ENCODE measurements at places on chromosomes 3 and 15.
A peak's percentile ranks its signal among the peaks of the same experiment; 100 is the strongest.

DNA sequence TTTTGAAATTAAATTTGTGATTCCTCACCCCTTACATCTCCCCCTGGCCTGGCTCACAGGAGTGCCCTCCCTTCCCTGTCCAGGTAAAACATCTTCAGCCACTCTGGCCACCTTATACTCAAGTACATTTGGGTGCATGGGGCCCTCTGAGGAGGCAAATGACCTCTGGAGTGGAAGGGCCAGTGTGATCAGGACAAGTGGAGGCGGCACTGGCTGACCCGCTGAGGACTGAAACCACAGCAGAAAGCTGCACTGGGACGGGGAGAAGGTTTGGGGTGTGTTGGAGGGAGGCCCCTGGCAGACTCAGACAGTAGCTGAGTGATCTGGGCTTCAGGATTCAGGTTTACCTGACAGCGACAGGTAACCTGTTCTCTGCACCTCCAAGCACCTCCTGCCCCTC lies 24.2 kb downstream of the HES1 start:
- DNase-seq, result no peak

DNA sequence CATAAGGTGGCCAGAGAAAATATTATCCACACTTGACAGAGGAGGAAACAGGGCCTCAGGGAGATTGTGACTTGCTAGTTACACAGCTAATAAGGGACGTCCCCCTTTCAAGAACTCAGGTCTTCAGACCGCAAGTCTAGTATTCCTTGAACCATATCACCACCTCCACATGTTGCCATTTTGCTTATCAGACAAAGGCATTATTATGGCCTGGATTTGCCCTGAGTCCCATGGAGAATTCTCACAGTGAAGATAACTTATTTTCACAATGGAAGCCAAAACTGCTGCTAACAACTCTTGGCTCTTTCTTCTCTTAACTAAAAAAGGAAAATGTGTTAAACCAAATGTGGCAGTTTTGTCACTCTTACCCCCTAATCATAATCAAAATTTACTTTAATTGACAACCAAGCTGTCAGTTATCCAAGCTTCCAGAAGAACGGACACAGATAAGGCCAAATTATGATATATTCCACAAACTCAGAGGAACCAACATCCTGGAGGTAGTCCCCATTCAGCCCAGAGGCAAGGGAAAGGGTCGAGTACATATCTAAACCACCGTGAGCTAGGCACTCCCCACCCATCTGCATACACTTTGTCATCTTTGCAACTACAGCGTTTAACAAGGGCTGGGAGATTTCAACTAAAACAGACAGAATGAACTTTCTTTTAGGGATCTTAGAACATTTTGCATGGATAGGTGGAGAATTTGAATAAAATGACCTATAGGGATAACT lies 63.6 kb upstream of the THBS1 start:
- DNase-seq, result no peak

- DNase-seq, result peak; percentile 23
Observed at GRCh38 chr15:40493089-40493840, 22.5 kb downstream of the CHST14 start.

GRCh38 chr3:174613173-174613572 lies 246.0 kb upstream of the NAALADL2 start:
- no peak for DNase-seq

DNA sequence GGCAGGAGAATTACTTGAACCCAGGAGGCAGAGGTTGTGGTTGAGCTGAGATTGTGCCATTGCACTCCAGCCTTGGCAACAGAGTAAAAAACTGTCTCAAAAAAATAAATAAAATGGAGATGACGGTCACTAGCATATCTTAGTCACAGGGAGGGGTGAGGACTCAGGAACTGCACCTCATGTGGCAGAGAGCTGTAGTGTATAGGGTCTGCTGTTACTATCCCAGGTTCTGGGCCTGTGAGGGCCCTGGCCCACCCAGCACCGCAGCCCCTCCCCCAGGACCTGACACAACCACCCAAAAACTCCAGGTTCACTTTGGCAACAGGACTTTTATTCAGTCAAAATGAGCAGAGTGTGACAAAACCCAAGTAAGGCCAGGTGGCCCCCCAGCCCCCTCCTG lies 22.3 kb downstream of the RNU5B-1 start:
- DNase-seq, result no peak

- DNase-seq, result no peak
Observed at GRCh38 chr3:134354612-134355251, 19.5 kb downstream of the AMOTL2 start.

- DNase-seq, result no peak
Observed at GRCh38 chr15:100835636-100836035, 44.0 kb upstream of the ALDH1A3 start.

GRCh38 chr3:123002100-123002748 lies 25.3 kb downstream of the SEMA5B start:
- no peak for DNase-seq

DNA sequence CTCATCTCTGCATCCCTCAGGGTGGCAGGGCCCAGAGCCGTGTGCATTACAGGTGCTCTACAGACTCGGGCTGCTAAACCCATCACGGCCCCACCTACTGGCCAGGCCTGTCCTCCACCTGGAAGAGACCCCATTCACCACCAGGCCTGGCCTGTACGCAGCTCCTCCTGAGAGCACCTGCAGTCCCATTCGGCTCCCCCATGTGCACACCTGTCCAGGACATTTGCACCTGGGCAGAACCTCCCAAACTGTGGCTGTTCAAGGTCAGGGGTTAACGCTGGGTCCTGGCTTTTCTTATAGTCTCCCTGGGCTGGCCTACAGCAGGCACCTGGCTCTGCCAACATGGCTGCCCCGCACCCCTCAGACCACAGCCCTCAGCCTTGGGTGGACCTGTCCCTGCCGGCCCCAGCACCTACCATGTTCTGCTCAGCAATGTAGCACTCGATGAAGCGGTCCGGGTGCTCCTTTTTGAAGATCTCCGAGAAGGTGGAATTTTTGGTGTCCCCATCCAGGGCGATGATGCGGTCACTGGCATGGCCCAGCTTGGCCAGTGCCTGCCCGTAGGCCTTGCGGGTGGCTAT lies 25.7 kb downstream of the TKT start:
- no peak for DNase-seq

- no peak for DNase-seq
Observed at GRCh38 chr3:47002171-47003055, 22.9 kb downstream of the NBEAL2 start.

- DNase-seq, result no peak
Observed at GRCh38 chr3:128311441-128311844, 155.2 kb downstream of the DNAJB8 start.
